ENCODE measurements at places on chromosomes 6 and 20.
A peak's percentile ranks its signal among the peaks of the same experiment; 100 is the strongest.

DNA sequence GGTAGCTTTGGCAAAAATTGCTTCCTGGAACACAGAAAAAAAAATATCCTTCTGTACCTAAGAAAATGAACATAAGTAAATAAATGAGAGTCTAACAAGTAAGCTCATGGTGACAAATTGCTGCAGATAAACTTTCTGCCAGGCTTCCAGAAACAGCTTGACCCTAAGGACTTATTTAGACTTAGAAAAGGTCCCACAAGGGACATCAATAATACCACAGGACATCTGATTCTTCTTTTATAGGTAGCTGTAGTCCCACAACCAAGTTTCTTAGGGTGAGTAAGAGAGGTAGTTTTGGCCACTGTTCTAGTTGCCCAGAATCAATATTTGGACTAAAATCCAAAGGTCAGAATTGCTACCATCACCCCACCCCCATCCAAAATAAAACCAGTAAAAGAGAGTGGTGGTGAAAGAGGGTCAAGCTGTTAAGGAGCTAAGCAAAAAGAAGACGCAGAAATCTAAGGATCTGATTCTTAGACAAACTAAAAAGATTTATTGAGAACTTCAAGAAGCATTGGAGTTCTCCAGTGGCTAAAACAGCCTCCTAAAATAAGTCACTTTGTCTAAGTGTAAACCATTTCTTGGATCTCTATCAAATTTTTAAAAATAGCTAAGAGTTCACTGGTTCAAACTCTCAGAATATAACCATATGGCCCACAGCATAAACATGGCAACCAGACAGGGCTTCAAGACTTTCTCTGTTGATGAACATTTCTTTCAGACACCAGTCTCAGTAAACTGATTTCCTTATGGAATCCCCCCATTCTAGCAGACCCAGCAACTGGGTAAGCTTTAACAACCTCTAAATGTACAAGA, 180.6 kb downstream of the PTPRK start:
- peak; percentile 19 for DNase-seq

- DNase-seq = no peak
Measured at GRCh38 chr6:139030228-139030963, 1.9 kb downstream of the ABRACL start.

DNA sequence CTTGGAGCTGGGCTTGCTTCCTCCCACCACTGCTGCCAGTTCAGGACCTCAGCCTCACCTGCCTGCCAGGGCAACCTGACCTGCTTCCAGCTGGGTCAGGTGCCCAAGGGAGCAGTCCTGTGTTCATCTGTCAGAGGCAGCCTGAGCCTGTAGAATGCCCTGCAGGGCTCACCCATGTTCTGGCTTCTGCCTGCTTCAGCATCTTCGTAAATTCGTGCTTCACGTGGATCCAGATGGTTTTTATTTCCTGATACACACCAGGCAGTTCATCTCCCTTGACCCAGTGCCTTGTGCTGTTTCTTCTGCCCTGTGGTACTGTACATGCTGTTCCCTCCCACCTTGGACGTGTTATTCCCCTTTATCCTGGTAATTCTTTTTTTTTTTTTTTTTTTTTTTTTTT, 50.2 kb downstream of the ARID1B start:
- no peak for DNase-seq

- no peak for DNase-seq
Measured at GRCh38 chr20:6008254-6008653, 45.6 kb downstream of the LRRN4 start.

- no peak for DNase-seq
Measured at GRCh38 chr20:36563374-36563773, 10.0 kb upstream of the TGIF2 start.

Measured in renal cortex interstitium (tissue), 15 donors.